Fibroblast of mammary gland (primary cell): ENCODE measurements at places on chromosomes 13 and 19.

GRCh38 chr13:29810898-29811297, 39.5 kb downstream of the UBL3 start:
- DNase-seq: no peak

DNA sequence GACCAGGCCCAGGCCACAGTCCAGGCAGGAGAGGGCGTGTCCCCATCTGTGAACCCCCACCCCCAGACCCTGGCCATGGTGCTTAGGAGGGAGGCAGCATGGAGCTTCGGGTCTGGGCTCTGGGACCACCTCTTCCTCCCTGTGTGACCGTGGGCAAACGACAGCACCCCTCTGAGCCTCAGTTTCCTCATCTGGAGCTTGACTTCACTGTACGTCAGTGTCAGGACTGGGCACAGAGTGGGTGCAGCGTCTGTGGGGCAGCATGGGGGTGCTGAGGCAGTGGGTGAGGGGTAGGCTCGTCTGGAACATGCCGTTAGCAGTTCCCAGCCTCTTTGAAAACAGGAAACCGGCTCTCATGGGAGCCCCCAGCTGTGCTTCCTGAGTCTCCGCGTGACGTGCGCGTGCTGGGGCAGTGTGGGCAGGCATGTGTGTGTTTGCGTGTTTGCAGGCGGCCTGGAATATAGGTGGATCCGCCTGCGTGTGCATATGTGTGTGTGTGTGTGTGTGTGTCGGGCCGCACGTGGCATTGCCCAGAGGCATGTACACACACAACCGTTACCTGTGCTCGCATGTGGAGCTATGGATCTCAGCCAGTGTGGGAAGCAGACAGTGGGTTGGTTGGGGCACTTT, 15.8 kb downstream of the ARRDC2 start:
- DNase-seq: peak; percentile 72

DNA sequence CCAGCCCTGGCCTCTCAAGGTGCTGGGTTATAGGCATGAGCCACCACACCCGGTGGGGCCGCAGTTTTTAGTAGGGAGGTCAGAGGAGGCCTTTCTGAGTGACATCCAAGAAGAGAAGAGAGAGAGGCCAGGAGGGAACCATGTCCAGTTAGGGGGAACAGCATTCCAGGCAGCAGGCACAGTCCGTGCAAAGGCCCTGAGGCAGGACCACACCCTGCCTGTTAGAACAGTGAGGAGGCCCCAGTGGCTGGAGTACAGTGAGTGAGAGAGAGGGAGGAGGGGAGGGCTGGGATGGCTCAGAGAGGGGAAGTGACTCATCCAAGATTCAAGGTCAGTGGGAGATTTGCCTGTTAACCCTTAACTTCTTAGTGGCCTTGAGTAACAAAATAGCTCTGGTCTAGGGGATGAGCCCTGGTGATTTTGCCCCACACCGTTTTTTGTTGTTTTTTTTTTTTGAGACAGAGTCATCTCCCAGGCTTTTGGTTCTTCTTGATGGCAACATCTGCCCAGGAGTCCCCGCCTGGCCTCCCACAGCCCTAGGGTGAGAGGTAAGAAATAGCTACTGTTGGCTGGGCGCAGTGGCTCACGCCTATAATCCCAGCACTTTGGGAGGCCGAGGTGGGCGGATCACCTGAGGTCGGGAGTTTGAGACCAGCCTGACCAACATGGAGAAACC, 2.7 kb upstream of the PLIN3 start:
- peak; percentile 97 for DNase-seq

DNA sequence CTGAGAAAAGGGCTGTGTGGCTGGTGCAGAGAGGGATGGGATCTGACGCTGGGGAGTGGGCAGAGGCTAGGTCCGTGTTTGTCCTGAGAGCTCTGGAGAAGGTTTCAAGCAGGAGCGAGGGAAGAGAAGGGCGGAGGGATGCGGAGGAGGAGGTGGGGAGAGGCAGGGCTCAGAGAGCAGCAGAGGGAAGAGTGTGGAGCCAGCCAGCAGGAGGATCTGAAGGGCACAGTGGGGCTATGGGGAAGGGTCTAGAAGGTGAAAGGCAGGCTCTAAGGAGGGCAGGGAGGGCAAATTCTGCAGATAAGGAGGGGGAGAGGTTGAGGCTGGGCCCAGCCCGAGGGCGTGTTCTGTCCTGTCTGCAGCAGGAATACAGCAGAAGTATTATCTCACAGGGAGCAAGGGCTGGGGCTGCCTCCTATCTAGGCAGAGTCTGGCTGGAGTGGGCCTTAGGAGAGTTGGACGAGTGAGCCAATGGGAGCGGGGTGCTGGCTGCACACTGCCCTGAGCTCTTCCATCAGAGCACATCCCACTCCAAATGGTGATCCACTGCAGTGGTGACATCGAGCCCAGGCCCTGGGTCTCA, 6.1 kb downstream of the AP2A1 start:
- no peak for DNase-seq

- no peak for DNase-seq
These were observed 35.6 kb upstream of the SPATA13 start for GRCh38 chr13:24124789-24125476.

- DNase-seq: no peak
These were observed 964 bp downstream of the SPINT2 start for GRCh38 chr19:38265213-38265861.

- DNase-seq: no peak
These were observed 58.2 kb downstream of the CDADC1 start for GRCh38 chr13:49305792-49306425.

DNA sequence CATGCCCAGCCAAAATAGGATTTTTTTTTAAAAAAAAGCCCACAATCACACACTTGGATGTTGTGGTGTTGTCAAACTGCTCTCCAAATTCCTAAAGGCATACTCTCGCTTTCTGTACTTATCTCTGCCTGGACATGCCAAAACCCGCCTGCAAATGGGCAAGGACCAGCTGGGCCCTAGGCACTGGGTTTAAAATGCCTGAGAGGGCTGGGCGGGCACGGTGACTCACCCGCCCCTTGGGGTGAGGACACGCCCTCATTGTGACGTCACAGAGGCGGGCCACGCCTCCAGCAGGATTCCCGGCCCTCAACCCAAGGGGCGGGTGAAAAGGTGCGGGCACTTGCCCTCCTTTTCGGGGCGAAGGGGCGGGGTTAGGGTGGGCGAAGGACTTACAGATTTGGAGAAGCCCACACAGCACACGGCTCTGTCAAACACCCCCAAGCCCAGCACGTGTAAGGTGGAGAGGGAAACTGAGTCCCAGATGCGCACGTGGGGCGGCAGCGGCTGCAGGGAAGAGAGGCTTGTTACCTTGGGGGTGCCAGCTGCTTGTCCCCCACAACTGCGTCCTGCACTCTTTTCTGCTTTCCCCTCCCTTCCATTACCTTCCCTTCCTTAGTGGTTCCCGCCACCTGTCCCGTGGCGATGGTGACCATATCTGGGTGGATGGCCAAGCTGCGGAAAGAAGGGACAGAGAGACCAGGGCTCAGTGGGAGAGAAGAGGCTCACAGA, 6.6 kb downstream of the EML2 start:
- peak; percentile 84 for DNase-seq

GRCh38 chr19:15292140-15292539, 40.2 kb downstream of the BRD4 start:
- DNase-seq: no peak

- DNase-seq: no peak
These were observed 793.7 kb upstream of the SLC10A2 start for GRCh38 chr13:103859952-103860351.

DNA sequence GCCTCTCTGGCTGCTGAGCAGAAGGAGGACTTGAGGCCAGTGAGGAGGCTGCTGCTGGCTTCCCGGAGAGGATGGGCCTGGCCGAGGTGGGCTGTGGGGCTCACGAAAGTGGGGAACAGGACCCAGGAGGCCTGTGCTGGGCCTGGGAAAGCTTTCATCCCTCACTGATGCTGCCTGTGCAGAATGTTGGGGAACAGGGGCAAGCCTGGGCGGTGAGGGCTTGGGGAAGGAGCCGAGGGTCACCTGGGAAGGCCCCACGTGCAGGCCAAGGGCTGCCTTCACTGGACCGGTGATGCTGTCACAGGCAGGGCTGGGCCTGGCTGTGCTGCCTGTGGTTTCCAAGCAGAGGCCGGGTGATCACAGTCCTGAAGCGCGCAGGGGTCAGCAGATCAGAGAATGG, 9.4 kb downstream of the AP1M1 start:
- no peak for DNase-seq

DNA sequence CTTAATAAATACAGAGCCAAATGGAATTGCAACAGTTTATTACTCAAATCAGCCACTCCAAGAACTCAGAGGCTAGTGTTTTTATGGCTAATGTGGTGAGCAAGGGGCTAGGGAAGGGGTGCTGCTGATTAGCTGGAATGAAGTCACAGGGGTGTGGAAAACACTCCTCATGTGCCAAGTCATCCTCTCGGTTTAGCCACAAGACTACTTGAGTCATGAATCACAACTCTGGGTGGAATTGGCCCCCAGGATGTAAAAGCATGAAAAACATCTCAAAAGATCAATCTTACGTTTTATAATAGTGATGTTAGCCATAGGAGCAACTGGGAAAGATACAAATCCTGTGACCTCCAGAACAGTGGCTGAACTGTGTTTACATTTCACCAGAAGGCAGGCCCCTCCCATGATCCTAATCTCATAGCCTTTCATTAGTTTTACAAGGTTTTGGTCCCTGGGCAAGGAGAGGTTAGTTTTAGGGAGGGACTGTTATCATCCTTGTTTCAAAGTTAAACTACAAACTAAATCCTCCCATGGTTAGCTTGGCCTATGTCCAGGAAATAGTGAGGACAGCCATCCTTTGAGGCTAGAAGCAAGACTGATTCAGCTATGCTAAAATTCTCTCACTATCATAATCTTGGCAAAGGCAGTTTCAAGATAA, 2020.1 kb upstream of the PCDH20 start:
- peak; percentile 99 for DNase-seq

DNA sequence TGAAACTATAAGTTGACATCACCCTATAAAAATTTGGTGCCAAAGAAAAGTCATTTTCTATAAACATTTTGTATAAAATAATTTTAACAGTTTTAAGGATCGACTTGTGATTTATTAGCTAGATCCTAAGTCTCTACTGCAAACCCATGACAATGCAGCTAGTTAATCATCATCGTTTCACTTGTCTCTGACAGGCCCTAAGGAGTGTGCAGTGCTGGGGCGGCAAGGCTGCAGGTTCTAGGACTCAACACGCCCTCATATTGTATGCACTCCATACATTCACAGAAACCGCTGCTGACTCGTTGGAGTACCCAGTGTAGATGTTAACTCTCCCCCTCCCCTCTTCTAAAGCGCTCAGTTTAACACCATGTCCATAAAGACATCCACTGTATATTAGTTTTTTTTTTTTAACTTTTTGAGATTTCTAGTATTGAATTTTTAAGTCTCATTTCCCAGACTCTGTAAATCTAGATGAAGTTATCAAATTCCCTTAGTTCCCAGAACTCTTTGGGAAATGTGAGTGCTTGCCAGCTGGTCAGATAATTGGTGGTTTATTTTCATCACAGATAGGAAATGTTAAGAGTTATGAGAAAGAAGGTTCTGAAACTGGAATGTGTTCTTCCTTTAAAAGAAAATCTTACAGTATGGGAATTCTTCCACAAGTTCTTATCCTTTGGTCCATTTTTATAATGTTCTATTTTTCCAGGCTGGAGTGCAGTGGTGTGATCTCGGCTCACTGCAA, 162.8 kb upstream of the RNF113B start:
- no peak for DNase-seq

DNA sequence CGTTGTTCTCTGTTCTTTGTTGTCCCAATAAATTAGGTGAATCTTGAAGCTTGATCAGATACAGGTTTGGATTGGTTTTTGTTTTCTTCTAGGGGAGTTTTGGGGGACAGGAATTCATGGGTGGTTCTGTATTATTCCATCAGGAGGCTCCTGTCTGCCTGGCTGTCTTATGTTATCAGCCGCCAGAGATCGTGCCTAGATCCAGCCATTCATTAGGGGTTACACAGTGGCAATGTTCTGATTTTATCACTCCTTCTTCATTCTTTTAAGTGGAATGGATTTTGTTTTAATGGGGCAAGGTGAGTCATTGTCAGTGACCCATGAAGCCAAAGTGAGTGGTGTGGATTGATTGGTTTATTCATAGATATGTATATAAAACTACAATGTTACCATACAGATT, 71.9 kb downstream of the CHST8 start:
- no peak for DNase-seq

GRCh38 chr13:77028202-77028601, 1.2 kb upstream of the FBXL3 start:
- peak; percentile 75 for DNase-seq

GRCh38 chr19:54607785-54608150, 14.3 kb downstream of the LILRA1 start:
- no peak for DNase-seq

DNA sequence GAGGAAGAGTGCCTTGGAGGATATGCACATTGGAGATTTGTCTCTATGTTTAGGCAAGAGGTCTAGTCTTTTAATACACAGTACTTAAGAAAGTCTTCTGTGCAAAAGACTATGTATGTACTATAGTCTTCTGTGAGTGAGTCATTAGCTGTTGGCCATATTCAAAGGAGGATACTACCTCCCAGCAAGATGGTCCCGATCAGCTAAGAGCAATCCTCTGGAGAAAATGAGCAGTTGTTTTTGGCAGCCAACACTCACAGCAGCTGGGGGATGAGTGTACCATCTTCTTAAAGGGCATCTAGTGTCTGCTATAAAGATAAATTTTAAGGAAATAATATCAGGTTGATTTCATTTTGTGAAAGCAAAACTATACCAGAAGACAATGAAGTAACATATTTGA, 487.8 kb downstream of the KCTD12 start:
- peak; percentile 85 for DNase-seq

DNA sequence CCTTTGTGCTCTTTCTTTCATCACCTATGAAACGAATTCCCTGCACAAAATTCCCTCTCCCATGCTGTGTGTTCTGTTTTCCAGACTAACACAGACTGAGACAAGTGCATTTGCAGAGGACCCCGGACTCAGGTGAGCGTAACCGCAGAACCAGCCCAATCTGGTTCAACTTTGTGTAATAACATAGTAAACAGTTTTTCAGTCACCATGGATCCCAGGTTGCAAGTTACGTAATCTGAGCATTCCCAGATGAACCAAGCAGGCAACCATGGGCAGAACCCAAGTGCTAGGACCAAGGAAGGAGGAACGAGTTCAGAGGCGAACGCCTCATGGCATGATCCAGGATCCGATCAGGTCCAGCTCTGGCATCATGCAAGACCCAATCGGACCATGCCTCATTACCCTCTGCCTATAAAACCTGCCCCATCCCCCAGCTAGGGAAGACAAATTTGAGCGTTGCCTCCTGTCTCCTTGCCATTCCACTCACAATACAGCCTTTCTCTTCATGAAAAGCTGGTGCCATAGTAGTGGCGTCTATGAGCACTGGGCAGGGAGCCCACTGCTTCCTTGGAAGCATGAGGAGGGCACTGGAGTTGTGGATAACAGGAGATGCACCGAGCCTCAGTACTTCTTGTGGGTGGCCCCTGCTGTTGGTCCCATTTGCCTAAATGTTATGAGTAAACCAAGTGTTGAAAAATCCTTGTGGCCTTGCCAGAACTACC, 107.6 kb downstream of the ABCC4 start:
- DNase-seq: no peak

- no peak for DNase-seq
These were observed 4.6 kb downstream of the CBARP start for GRCh38 chr19:1233115-1233667.

GRCh38 chr13:80235166-80235966, 105.6 kb downstream of the SPRY2 start:
- DNase-seq: no peak

GRCh38 chr13:84543962-84544361, 661.7 kb upstream of the SLITRK1 start:
- no peak for DNase-seq

- DNase-seq: no peak
These were observed 409 bp downstream of the FOSB start for GRCh38 chr19:45468159-45468651.
